Sciatic nerve (tissue), 2 donors: ENCODE measurements at places on chromosomes 11 and 22. TPM values are rescaled to one million over a fixed set of nuclear protein-coding genes. Genes with fewer than 3 reads are reported as not detected.

Gene TTC38
- total RNA-seq = 25.7 TPM

Gene ADM
- total RNA-seq = 92.4 TPM

DNA sequence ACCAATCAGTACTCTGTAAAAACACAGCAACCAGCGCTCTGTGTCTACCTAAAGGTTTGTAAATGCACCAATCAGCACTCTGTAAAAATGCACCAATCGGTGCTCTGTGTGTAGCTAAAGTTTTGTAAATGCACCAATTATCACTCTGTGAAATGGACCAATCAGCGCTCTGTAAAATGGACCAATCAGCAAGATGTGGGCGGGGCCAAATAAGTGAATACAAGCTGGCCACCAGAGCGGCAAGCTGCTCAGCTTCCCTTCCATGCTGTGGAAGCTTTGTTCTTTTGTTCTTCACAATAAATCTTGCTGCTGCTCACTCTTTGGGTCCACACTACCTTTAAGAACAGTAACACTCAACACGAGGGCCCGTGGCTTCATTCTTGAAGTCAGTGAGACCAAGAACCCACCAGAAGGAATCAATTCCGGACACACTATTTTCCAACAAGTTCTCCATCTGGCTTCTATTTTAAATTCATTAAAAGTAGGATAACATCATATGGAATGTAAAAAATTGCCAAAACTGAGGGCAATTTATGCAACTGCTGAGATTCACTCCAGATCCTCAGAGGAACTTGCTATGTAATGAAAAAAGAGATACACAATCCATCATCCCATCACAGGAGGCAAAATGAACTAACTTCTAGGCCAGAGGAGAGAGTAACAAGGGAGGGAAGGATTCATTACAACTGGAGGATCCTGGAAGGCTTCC, 3.1 kb upstream of the PANX1 start:
- no peak for DNase-seq

DNA sequence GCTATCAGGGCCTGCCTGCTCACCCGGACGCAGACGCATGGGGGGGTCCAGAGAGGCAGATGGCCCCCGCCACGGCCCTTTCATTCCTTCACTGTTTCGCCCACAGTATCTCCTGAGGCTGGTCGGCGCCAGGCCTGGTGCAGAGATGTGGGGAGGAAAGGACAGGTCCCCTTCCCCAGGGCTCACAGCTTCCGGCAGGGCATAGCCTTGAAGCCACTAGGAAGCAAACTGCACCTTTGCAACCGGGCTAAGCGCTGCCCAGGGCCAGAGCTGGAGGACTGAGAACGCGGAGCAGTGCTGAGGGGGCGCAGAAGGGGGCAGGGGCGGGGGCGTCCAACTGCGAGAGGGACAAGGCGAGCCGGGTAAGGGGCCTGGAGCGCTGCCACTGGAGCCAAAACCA, 20.2 kb upstream of the FLRT1 start:
- no peak for DNase-seq

Gene TNNT3
- total RNA-seq = 35.6 TPM

Gene ABTB2
- total RNA-seq = 10.5 TPM

- DNase-seq = peak; percentile 32
Measured at GRCh38 chr22:44427611-44428470, 70.2 kb downstream of the RTL6 start.
